ENCODE measurements at places on chromosomes 3 and 15.
A peak's percentile ranks its signal among the peaks of the same experiment; 100 is the strongest.

DNA sequence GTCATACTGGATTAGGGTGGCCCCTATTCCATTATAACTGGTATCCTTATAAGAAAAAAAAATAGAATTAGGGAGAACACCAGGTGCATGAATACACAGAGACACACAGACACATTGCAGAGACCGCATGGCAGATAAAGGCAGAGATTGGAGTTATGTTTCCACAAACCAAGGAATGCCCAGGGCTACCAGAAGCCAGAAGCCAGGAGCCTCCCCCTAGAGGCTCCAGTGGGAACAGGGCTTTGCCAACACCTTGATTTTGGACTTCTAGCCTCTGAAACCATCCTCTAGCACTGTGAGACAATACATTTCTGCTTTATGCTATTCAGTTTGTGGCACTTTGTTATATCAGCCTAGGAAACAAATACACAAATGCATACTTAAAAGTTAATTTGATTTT is 10.4 kb downstream of the GOLM2 start:
- DNase-seq = no peak

- no peak for DNase-seq
Measured at GRCh38 chr3:105430455-105430854, 63.7 kb downstream of the ALCAM start.

- DNase-seq = no peak
Measured at GRCh38 chr3:138023754-138024153, 13.8 kb downstream of the CLDN18 start.

GRCh38 chr15:94965593-94965992 is 734.2 kb downstream of the MCTP2 start:
- DNase-seq = no peak

DNA sequence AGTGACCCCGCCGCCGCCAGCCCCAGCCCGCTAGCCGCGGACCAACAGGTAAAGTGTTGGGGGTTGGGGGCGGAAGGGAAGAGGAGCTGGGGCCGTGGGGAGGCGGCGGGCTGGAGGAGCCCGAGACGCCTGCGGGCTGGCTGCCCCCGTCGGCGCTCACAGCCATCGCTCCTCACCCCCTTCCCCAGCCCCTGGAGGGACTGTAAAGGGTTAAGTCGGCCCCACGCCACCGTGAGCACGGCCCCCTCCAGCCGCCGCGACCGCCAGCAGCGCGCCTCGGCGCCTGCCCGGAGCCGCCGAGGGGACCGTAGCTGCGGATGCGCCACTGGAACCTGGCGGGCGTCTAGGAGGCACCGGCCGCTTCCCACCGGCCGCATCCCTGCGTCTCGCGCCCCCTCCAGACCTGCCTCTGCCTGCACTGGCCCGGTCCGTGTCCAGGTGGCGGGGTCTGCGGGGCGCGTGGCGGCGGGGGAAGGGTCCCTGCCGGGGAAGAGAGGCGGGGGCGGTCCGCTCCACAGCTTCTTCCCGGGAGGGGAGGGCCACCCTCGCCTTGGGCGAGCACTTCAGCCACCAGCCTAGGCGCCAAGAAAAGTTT is 522 bp downstream of the MED12L start:
- DNase-seq = peak; percentile 61

- DNase-seq = no peak
Measured at GRCh38 chr15:68384451-68385239, 47.3 kb downstream of the ITGA11 start.

DNA sequence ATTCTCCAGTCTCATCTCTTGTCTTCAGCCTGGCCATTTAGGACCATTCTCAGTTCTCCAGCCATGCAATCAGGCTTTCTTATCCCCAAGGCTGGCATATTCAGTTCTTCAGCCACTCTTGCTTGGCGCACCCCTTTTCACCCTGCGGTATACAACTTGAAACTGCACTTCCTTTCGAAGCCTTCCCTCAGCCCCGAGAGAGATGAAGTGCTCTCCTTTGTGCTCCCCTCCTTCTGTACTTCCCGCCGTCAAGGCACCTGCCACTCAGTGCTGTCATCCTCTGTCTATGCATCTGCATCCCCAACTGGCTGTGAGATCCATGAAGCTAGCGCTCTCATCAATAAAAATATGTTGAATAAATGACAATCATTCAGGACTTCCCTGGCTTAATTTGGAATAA is 45.7 kb downstream of the MORC1 start:
- DNase-seq = peak; percentile 52
